Spleen (tissue), 13 donors: ENCODE measurements at places on chromosomes 6 and 20. TPM values are rescaled to one million over a fixed set of nuclear protein-coding genes. Genes with fewer than 3 reads are reported as not detected.

CST8 gene
- total RNA-seq: not detected

PAK5 gene
- total RNA-seq: not detected

PCMTD2 gene
- total RNA-seq: 85.9 TPM

ADGB gene
- not detected for total RNA-seq

CEP43 gene
- 14.5 TPM for total RNA-seq

C20orf96 gene
- total RNA-seq: 10.4 TPM

GRCh38 chr6:44042261-44042988 lies 84.8 kb downstream of the MRPL14 start:
- H3K27ac ChIP-seq: no peak overlapping the region
- DNase-seq: peak; percentile 44
- H3K4me3 ChIP-seq: no peak overlapping the region
- H3K36me3 ChIP-seq: no peaks in the 10 kb centered on the region

DNA sequence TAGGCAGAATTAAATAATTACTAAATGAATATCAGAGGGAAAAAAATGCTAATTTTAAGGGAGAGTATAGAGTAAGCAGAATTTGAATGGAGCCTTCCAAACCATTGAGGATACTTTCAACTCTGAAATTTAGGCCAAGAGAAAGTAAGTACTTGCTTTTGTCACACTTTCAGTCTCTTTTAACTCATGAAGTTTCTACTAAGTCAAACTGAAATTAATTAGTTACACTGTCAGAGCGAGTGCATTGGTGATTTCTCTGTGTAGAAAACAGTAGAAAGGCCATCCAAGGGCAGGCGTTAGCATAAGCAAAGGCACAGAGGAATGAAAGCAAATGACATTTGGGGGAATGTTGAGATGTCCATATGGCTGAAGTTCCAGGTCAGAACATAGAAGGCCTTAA lies 92.9 kb downstream of the PLEKHG1 start:
- peaks cover 97% of the 10 kb centered on the region for H3K4me1 ChIP-seq
- no peak overlapping the region for H3K4me3 ChIP-seq
- no peaks in the 10 kb centered on the region for H3K36me3 ChIP-seq
- no peak overlapping the region for H3K27ac ChIP-seq
- no peaks in the 10 kb centered on the region for H3K27me3 ChIP-seq

- H3K4me1 ChIP-seq: no peaks in the 10 kb centered on the region
- H3K27me3 ChIP-seq: no peaks in the 10 kb centered on the region
- peak overlapping the region; percentile 50 for H3K4me3 ChIP-seq
- H3K36me3 ChIP-seq: no peaks in the 10 kb centered on the region
- no peak for DNase-seq
Observed at GRCh38 chr6:121436960-121437850, 1.8 kb downstream of the GJA1 start.

- no peak for DNase-seq
- H3K36me3 ChIP-seq: no peaks in the 10 kb centered on the region
- H3K4me3 ChIP-seq: no peak overlapping the region
Observed at GRCh38 chr6:119463081-119463626, 113.6 kb upstream of the MAN1A1 start.

DNA sequence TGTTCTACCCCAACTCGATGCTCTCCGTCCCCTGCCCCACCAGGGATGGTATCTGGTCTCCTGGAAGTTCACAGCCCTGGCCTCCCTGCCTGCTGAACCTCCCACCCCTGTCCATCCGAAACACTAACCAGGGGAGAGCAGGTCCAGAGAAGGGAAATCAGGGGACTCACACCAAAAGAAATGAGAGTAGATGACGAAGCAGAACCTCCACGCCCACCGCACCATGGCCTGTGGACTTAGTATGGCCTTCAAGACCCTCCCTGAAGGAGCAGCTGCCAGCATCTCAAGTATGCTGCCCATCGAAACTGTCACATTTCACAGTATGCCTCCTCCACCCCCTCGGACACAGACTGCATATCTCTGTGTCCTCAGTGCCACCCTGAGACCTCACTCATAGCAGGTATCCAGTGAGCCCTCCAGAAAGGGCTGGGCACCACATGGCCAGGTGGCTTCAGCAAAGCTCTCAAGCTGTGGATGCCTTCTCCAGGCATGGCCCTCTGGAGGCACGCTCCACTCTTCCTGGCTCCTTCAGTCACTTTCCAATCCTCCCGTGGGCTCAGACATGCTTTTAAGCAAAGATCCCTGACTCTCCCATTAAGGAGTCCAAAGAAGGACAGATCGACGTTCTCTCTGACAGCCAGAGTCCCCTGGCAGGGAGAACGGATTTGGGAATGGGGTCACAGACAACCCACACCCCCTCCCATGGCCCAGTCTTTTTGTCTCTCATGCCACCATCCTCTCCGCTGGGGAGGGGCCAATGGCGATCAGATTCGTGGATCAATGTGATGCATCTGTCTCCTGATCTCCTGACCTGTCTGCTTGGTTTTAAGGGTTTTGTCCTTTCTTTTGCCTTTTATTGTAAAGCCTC lies 158.4 kb downstream of the ANKRD60 start:
- H3K4me1 ChIP-seq: peaks cover 11% of the 10 kb centered on the region
- H3K27ac ChIP-seq: no peak overlapping the region
- peak; percentile 32 for DNase-seq
- no peaks in the 10 kb centered on the region for H3K27me3 ChIP-seq
- no peak overlapping the region for H3K4me3 ChIP-seq
- no peaks in the 10 kb centered on the region for H3K36me3 ChIP-seq

DNA sequence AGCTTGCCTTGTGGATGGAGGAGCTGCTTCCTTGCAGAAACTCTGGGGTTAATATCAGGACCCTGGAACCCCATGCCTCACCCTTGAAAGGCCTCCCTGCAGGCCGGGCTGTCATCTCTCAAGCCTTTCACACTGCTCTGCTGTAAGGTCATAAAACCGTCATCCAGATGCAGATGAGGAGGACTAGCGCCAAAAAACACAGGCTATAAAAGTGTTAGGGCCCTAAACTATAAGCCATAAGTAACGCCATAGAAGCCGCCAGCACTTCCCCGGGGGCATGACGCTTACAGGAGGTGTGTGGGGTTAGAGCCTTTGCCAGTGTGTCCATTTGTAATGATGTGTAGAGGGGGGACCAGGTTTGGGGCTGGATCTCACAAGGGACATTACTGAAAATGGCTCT lies 47.6 kb downstream of the CDH4 start:
- no peak for DNase-seq
- H3K4me1 ChIP-seq: no peaks in the 10 kb centered on the region
- H3K36me3 ChIP-seq: no peaks in the 10 kb centered on the region
- H3K27ac ChIP-seq: no peak overlapping the region

DNA sequence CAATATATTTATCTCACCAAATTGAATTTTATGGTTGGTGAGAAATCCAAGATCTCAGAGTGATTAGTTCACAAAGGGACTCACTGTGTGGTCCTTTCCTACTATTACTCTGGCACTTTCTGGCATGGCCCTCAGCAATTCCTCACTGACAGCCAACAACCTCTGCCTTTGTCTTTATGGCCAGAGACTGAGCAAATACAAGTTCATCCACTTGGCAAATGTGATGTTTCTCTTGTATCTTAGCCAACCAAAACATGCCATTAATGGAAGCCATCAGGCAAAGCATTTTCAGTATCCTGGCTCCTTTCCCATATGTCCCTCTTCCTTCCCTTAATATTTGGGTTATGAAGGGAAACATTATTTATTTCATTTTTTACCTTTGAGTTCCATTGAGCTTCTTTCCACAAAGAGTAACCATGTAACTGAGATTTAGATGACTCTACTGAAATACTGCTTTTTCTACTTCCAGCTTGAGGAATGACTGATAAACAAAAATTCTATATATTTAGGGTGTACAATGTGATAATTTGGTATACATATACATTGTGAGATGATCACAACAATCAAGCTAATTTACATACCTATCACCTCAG lies 30.8 kb upstream of the SMLR1 start:
- H3K4me1 ChIP-seq: no peaks in the 10 kb centered on the region
- H3K27me3 ChIP-seq: no peaks in the 10 kb centered on the region
- H3K4me3 ChIP-seq: no peak overlapping the region
- no peak overlapping the region for H3K27ac ChIP-seq

DNA sequence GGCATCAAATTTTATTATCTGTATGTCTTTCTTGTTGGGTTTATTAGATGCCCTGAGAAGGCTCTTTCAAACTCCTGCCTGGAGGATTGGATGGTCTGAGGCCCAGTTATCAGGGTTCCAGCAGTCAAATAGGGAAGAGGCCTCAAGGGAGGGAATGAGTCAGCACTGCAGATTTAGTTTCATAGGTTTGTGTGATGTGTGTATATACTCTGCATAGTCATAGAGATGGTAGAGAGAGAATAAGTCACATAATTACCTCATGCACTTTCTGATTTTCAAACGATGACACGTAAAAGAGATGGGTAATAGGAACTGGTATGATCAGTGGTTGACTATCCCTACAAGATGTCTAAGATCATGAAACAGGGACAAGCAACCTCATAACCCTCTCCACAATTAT lies 82.1 kb downstream of the ADAT2 start:
- no peak for DNase-seq
- H3K27me3 ChIP-seq: no peaks in the 10 kb centered on the region
- no peaks in the 10 kb centered on the region for H3K36me3 ChIP-seq
- no peak overlapping the region for H3K4me3 ChIP-seq

GRCh38 chr20:25294459-25295385 lies 46.8 kb downstream of the PYGB start:
- DNase-seq: peak; percentile 87
- no peaks in the 10 kb centered on the region for H3K27me3 ChIP-seq
- no peak overlapping the region for H3K4me3 ChIP-seq
- peaks cover 69% of the 10 kb centered on the region for H3K36me3 ChIP-seq
- H3K27ac ChIP-seq: no peak overlapping the region
- H3K4me1 ChIP-seq: peaks cover 29% of the 10 kb centered on the region

DNA sequence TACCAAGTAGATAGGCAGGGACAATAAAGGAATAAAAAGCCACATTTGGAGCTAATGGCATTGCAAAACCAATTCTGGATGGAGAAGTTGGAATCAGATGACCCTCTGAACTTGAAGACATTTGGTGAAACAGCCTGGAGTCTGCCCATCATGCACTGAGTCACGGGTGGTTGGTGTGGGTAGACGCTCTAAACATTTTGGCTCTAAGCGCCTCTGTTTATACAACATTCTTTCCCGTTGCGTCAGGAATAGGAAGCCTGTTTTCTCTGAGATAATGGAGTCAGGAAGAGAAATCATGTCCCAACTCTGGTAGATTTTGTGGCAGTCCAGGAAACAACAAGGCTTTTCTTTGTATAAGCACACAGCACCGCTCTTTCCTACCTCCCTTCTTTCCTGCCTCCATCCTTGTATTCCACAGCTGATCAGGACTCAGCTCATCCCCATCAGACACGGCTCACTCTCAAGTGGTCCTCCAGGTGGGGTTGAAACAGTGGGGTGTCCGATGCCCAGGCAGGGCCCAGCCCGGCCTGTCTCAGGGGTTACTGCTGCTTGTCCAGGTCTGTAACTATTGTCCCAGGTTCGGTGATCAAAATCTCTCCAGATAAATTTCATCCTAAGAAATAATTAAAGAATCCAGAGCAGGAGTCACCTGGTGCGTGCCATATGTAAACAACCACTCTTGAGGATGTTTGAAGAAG lies 12.1 kb upstream of the RAMACL start:
- H3K36me3 ChIP-seq: no peaks in the 10 kb centered on the region
- peak overlapping the region; percentile 4 for H3K27ac ChIP-seq
- peaks cover 26% of the 10 kb centered on the region for H3K4me1 ChIP-seq
- no peak for DNase-seq

DNA sequence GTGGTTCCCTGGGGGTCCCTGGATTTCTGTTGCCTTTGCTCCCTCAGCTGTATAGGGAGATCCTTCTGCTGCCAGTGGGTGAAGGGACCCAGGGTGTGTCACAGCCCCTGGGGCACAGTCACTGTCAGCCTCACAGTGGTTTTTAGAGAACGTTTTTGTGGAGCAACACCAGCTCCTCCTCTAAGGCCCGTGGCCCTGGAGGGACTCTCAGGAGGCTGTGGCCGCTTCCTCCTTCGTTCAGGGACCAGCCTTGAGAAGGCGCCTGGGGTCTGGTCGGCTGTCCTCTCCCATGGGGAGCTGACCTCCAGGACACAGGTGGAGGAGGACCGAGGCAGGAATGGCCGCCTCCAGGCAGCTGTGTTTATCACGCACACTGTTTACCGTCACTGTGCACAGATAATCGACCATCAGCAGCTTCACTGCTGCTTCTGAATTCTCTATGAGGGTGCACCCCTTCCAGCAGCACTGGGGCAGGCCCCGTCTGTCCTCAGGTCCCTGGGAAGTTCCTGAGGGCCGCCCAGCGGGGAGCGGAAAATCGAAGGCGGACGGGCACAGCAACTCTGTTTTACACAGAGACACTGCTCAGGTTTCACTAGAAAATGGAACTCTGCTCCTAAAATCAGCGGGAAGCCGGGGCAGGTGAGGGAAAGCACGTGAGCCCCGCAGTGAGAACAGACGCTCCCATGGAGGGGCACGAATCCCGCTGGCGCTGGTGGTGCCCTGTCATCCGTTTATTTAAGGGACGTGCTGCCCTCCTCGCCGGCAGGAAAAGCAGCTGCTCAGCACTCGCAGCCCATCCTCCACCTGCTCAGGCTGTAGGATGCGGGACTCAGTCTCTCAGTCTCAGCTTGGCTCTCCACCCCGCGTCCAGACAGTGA lies 10.4 kb upstream of the FRMD1 start:
- peak; percentile 72 for DNase-seq
- peaks cover 3% of the 10 kb centered on the region for H3K4me1 ChIP-seq
- no peaks in the 10 kb centered on the region for H3K27me3 ChIP-seq
- H3K27ac ChIP-seq: no peak overlapping the region
- no peak overlapping the region for H3K4me3 ChIP-seq

DNA sequence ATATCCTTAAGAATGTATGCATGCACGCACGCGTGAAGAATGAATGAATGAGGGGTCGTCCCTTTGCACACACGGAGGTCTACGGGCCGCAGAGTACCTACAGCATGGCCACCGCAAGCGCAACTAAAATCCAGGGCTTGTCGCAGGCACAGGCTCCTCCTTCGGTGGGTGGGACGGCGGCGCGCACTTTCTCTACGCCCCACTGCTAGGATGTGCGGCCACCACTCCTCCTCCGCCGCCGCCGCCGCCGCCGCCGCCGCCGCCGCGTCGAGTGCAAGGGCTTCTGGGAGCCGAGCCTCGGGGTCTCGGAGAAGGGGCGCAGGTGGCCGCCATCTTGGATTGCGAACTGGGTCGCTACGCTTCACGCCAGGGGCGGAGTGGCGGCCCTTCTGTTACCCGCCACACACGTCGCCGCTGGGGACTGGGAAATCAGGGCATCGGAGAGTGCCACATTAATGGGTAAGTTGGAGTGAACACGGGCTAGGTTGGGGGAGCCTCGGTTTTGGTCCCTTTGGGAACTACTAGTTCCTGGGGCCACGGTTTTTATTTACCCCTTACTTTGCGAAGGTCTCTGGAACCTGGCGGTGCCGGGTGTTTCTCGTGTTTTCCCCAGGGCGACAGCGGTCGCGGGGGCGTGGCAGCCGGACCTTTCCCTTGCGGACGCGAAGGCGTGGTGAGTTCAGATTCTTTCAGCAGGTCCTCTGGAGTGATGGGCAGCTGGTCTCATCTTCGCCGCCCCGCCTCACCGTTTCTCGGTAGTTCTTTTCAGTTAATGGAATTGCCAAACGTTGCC lies at the start of gene KPNA5:
Gene KPNA5 (plus strand): TSS at position 332 of the 793 bp plus-strand sequence. CDS start 124 bp downstream, at position 456.
- peak within 1 kb of the TSS; percentile 95 for H3K27ac ChIP-seq
- peak within 1 kb of the TSS; percentile 80 for H3K4me3 ChIP-seq
- H3K27me3 ChIP-seq: no peaks in the 10 kb centered on the region
- H3K4me1 ChIP-seq: peaks cover 27% of the 10 kb centered on the region
